ENCODE measurements at places on chromosomes 3 and 15.
A peak's percentile ranks its signal among the peaks of the same experiment; 100 is the strongest.

DNA sequence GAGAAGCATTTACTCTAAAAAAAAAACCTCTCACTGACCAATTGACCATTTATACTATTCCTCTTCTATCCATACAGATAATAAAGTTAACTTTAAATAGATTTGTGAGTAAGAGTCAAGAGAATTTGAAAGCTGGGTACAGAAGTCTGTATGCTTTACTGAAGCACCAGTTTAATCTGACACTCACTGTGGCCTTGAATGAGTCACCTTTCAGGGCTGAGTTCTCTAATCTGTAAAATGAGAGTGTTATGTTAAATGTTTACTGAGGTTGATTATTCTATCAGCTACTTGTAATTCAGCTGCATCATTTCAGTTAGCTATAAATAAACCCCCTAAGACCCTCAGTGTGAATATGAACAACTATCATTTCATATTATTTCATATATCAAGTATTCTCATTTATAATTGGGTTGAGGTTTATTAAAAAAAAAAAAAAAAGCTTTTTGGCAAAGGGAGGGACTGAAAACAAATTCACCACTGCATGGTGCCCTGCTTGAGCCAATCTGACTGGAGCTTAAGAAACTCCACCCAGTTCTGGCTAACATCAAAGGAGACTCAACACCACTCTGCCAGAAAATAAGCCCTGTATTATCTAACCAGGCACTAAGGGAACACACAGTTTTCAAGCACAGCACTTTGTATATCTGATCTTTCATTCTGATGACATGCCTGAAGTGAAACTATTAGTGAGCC, 2.8 kb downstream of the MAP4 start:
- no peak overlapping the region for H3K27ac ChIP-seq
- H3K4me1 ChIP-seq = peaks cover 57% of the 10 kb centered on the region
- H3K36me3 ChIP-seq = no peaks in the 10 kb centered on the region
- DNase-seq = peak; percentile 12
- H3K4me3 ChIP-seq = no peak overlapping the region
- no peaks in the 10 kb centered on the region for H3K27me3 ChIP-seq

- no peaks in the 10 kb centered on the region for H3K36me3 ChIP-seq
- peak; percentile 68 for DNase-seq
- H3K4me3 ChIP-seq = no peak overlapping the region
- no peaks in the 10 kb centered on the region for H3K27me3 ChIP-seq
Observed at GRCh38 chr3:48273594-48274211, 32.8 kb downstream of the ZNF589 start.

GRCh38 chr3:37571269-37571668, 290.4 kb upstream of the CTDSPL start:
- no peak overlapping the region for H3K27ac ChIP-seq
- no peak for DNase-seq
- H3K27me3 ChIP-seq = no peaks in the 10 kb centered on the region
- peaks cover 18% of the 10 kb centered on the region for H3K4me1 ChIP-seq

DNA sequence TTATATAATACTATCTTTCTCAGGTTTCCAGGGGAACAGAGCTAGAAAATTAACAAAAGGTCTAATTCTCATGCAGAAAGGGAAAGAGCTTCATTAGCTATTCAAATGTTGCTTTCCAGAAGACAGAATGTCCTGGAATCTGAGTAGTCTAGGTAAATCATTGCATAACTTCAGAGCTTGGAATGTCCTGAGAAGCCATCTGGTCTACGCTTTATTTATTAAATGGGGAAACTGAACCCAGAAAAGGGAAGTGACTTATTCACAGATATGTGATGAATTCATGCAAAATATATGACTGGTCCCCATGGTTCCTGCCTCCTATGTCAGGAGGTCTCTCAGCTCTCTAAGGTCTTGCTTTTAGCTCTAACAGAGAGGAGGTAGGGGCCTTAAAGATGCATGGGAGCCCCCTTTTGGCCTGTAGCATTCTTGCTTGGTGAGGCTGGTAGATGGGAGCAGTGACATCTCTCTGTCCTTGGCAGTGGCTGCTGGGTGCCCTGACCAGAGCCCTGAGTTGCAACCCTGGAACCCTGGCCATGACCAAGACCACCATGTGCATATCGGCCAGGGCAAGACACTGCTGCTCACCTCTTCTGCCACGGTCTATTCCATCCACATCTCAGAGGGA, 99.2 kb downstream of the CEMIP start:
- no peak overlapping the region for H3K4me3 ChIP-seq
- H3K36me3 ChIP-seq = no peaks in the 10 kb centered on the region
- no peak overlapping the region for H3K27ac ChIP-seq
- peaks cover 14% of the 10 kb centered on the region for H3K4me1 ChIP-seq

DNA sequence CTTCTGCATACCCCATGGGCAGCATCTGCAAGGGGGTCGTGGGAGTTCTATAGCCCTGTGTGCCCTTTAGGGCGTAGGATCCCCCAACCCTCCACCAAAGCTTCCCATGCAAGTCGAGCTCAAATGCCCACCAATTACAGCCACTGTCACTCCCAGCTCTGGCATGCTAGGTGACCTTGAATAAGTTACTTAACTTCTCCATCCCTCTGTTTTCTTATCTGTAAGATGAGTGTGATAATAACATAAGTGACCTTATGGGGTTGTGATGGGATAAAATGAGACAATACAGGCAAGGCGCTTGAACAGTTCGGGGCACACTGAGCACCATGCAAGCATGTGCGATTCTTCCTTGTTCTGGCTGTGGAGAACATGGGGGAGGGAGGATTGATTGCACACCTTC, 74.8 kb upstream of the POMGNT2 start:
- H3K4me1 ChIP-seq = no peaks in the 10 kb centered on the region
- no peak overlapping the region for H3K27ac ChIP-seq
- H3K27me3 ChIP-seq = no peaks in the 10 kb centered on the region
- no peak overlapping the region for H3K4me3 ChIP-seq
- no peaks in the 10 kb centered on the region for H3K36me3 ChIP-seq

- no peaks in the 10 kb centered on the region for H3K27me3 ChIP-seq
- no peaks in the 10 kb centered on the region for H3K4me1 ChIP-seq
- no peak overlapping the region for H3K4me3 ChIP-seq
- no peaks in the 10 kb centered on the region for H3K36me3 ChIP-seq
- no peak overlapping the region for H3K27ac ChIP-seq
Observed at GRCh38 chr15:47796830-47797229, 79.5 kb downstream of the SEMA6D start.

DNA sequence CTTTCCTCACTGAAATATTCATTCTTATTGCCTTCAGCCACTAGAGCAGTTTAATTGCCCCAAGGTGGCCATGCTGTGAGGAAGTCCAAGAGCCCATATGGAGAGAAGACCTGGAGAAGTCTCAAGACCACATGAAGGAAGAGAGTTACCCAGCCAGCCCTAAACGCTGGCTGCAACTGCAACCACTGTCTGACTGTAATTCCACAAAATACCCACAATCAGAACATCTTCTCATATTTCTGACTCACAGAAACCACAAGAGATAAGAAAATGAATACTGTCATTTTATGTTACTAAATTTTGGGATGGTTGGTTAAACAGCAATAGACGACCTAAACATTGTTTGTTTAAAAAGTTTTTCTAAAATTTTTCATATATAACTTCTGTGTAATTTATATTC, 14.7 kb upstream of the SST start:
- no peak for DNase-seq
- no peaks in the 10 kb centered on the region for H3K36me3 ChIP-seq
- no peaks in the 10 kb centered on the region for H3K27me3 ChIP-seq
- H3K27ac ChIP-seq = no peak overlapping the region
- no peak overlapping the region for H3K4me3 ChIP-seq

DNA sequence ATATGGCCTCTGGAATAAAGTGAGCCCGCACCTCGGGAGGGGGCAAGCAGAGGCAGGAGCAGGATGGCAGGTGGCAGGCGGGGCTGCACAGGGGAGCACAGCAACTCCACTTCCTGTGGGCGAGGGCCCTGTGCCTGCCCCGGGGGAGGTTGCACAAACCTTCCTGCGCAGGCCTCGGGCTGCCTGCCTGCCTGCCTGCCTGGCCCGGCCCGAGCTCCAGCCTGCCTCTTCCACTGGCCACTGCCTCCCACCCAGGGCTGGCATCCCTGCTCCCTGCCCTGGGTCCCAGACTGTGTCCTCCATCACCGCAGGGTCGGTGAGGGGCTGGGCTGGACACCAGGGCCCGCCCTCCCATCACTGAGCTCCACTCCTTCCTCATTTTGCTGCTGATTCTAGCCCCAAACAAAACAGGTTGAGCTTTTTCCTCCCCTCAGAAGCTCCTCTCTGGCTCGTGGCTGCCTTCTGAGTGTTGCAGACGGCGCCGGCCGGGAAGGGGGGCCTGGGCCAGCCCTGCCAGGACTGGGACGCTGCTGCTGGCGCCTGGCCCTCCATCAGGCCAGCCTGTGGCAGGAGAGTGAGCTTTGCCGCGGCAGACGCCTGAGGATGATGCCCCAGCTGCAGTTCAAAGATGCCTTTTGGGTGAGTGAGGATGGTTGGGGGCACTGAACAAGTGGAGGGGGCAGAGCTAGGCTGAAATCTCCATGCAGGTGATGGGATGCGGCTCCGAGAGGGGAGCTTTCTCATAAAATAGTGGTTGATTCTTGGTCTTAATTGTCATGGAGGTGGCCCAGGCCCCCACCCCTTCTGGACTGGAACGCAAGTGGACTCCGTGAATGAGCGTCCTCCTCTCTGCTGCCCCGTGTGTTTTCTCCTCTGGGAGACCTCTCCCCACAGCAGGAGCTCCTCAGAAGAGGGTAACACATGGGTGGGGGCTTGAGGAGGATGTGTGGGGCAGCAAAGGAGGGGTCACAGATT, at the start of gene PSTPIP1:
Gene PSTPIP1, plus strand, starts transcription at position 156 of the 975 bp plus-strand sequence. Its CDS starts 448 bp downstream, at position 604.
- H3K4me1 ChIP-seq = no peaks in the 10 kb centered on the region
- H3K36me3 ChIP-seq = no peaks in the 10 kb centered on the region
- no peak for DNase-seq
- H3K27ac ChIP-seq = no peak within 1 kb of the TSS
- peak within 1 kb of the TSS; percentile 15 for H3K4me3 ChIP-seq

- H3K36me3 ChIP-seq = no peaks in the 10 kb centered on the region
- no peak for DNase-seq
- H3K27ac ChIP-seq = no peak overlapping the region
- H3K4me3 ChIP-seq = no peak overlapping the region
- peaks cover 15% of the 10 kb centered on the region for H3K4me1 ChIP-seq
Observed at GRCh38 chr15:77461486-77461885, 40.8 kb downstream of the HMG20A start.

DNA sequence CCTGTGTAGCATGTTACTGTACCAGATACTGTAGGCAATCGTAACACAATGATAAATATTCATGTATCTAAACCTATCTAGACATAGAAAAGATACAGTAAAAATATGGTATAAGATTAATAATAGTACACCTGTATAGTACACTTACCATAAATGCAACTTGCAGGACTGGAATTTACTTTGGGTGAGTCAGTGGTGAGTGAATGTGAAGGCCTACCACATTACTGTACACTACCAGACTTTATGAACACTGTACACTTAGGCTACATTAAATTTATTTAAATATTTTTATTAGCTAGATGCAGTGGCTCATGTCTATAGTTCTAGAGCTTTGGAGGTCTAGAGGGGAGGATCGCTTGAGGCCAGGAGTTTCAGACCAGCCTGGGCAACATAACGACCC, 186.6 kb upstream of the ROPN1 start:
- no peak overlapping the region for H3K4me3 ChIP-seq
- H3K4me1 ChIP-seq = no peaks in the 10 kb centered on the region
- H3K27ac ChIP-seq = no peak overlapping the region
- DNase-seq = no peak
- H3K27me3 ChIP-seq = no peaks in the 10 kb centered on the region

DNA sequence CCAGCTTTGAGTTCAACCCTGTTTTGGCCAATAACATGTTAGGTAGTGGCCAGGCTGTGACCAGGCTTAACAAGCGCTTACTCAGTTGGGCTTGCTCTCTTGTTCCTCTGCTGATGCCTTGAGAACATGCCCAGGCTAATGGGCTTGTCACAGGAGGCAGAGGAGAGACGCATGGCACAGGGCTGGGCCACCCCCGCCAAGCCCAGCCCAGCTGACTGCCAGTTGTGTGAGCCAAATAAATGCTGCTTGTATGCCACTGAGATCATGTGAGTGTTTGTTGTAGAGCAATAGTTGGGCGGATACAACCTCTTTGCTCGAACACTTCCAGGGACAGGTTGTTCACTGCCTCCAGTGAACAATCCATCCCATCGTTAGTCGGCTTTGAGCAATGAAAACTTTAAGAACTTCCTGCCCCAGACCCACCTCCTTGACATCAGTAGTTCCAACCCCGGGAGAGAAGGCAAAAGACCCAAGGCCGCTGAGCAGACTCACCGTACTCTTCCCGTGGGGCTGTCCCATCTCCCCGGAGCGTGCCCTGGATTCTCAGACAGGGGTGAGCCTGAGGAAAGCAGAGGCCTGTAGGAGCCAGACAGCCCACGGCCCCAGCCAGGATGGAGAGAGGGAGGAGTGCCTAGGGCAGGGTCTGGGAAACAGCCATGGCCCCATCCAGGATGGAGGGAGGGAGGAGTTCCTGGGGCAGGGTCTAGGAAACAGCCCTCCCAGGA, 4.1 kb downstream of the PLA2G4F start:
- H3K27me3 ChIP-seq = no peaks in the 10 kb centered on the region
- DNase-seq = no peak
- H3K36me3 ChIP-seq = no peaks in the 10 kb centered on the region
- H3K27ac ChIP-seq = no peak overlapping the region

- H3K4me3 ChIP-seq = no peak overlapping the region
- no peak for DNase-seq
- no peaks in the 10 kb centered on the region for H3K27me3 ChIP-seq
- no peaks in the 10 kb centered on the region for H3K36me3 ChIP-seq
Observed at GRCh38 chr3:140752499-140752898, 74.6 kb downstream of the TRIM42 start.

DNA sequence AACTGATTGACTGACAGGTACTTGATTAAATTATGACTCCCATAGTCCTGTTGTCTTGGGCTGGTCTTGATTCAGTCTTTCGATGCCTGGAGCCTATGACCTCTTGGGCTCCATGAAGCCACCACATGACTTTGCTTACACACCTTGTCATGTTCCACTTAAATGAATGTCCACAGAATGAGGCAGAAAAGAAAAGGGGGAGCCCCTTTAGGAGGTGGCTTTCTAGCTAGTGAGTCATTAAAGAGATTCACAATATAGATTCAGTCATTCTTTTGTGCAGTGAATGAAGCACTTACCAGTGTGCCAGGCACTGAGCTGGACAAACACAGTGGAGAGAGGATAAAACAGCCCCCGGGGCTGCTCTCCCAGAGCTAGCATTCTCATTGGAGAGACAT, 17.1 kb downstream of the VIPR1 start:
- H3K36me3 ChIP-seq = no peaks in the 10 kb centered on the region
- H3K27ac ChIP-seq = no peak overlapping the region
- no peaks in the 10 kb centered on the region for H3K4me1 ChIP-seq
- no peak for DNase-seq
- no peak overlapping the region for H3K4me3 ChIP-seq
- H3K27me3 ChIP-seq = no peaks in the 10 kb centered on the region

GRCh38 chr3:194800002-194800401, 114.3 kb downstream of the FAM43A start:
- no peaks in the 10 kb centered on the region for H3K36me3 ChIP-seq
- H3K27me3 ChIP-seq = peaks cover 6% of the 10 kb centered on the region
- no peak overlapping the region for H3K4me3 ChIP-seq
- no peak overlapping the region for H3K27ac ChIP-seq
- no peak for DNase-seq
